NCI-H524 treated with DMSO at 0.1 percent for 48 hours (cell line): ENCODE measurements at places on chromosomes 1 and 21.

GRCh38 chr21:32955311-32956060 lies 70.2 kb upstream of the OLIG2 start:
- DNase-seq: no peak

DNA sequence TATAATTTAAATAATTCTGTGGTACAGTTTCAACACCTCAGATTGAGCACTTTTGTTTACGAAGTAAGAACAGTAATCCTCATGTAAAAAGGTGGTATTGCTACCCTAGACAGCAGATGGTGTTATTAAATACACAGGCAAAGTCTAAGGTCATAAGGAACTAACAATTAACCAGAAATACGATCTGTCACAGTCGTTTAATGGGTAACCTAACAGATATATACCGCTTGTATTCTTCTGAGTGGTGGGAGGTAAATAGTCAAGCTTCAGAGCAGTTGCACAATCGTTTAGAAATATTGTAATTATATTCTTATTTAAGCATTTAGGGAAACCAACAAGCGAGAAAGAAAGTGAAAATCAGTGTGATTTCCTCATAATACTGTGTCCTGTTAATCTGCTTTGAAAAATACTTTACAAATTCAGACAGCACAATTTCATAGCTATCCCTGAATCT lies 9.8 kb upstream of the IRF2BP2 start:
- peak; percentile 89 for DNase-seq

DNA sequence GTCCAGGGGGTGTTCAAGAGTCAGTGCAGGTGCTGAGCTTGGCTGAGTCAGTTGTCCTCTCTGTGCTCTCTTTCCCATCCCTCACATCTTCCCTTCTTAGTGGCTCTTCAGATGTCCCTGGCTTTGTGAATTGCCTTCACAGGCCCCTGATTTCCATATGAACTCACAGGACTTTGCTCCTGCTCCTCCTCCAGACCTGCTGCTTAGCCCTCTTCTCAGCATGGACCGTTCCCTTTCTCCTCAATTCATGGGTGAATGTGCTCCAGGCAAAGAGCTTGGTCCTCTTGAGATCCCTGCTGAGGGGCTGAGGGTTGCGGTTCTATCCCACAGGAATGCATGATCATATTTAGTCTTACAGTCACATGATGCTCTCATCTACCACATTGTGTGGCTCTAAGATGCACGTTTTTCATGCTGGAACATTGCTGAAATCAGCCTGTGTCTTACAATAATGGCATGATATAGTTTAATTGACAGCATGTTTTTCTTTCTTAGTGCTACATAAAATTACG lies 30.5 kb downstream of the CACNA1E start:
- DNase-seq: no peak

DNA sequence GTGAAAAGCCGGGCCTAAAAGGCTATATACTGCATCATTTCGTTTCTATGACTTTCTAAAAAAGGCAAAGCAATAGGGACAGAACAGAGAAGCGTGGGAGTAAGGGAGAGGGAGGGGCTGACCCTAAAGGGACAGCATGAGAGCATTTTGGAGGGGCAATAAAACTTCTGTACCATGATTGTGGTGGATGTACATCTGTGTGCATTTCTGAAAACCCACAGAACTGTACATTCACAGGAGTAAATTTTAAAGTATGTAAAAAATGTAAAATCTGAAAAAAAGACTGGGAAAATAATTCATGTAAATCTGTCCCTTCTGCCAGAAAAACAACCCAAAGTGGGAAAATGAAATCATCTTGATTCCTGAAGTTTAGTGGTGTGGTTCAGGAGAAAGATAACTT lies 235.4 kb downstream of the CENPF start:
- DNase-seq: no peak

DNA sequence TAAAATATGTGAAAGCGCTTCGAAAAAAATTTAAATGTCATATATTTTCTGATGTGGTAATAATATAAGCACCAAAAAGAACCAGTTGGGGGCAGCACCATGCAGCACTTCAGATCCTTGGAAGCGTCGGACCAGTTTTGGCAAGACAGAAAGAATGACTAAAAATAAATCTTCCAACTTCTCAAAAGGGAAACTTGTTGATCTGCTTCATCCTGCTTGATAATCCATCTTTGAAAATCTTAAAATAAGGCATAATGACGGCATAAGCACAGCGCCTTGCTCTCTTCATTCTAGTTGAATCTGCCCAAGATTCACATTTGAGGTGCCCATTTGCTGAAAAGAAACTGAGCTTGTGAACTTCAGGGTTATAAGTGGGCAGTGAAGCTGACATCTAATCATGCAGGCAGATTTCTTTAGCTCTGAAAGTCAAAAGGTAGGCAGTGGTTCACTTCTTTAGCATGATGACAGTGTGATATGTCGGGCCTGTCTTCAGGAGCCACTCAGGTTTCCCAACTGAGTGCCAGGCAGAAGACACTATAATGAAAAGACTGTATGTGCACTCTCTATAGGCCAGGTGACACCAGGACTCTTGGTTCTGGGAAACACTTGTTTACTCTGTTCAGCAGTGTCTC lies 19.8 kb upstream of the MUTYH start:
- no peak for DNase-seq

DNA sequence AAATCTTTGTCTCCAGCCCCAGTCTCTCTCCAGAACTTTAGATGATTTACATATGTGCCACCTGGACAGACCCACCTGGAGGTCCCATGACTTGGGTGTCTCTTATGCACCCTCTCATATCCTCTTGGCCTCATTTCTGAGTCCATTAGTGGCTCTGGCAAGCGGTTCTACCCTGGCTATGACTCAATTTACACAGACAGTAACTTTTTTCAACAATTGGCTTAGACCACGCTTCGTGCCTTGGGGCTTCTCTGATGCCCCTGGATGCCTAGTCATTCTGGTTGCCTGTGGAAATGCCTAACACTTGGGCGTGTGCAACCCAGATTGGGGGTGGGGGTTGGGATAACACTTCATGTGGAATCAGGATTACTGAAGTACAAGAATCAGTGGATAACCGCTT lies 57.1 kb upstream of the GADD45A start:
- no peak for DNase-seq

DNA sequence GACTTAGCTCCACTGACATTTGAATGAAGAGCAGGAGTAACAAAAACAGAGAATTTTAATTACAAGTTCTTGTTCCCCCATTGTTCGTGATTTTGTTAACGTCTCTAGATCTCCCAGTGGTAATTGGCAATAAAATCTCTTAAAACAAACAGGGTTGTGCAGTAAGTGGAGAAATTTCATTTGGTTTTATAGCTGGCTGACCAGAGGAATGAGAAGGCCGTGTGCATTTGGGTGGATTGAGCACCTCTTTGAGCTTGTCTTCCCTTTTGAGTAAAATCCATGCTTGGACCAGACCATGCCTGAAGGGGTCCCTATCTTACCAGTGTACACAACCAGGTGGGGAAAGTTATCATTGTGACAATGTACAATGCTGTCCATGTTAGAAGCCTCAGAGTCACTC lies 137.8 kb downstream of the HIVEP3 start:
- no peak for DNase-seq

DNA sequence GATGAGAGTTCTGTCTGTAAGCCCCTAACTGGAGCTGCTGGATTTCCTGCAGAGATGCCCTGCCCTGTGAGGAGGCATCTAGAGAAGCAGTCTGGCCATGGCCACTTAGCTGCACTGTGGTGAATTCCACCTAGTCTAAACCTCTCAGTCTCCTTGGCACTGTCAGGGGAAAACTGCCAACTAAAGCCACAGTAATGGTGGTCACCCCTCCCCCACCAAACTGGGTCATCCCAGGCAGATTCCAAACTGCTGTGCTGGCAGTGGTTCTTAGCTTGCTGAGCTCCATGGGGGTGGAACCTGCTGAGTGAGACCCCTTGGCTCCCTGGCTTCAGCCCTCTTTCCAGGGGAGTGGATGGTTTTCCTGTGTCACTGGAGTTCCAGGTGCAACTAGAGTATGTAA lies 740.6 kb downstream of the RWDD3 start:
- no peak for DNase-seq
